ENCODE measurements at places on chromosomes 6 and 20.

DNA sequence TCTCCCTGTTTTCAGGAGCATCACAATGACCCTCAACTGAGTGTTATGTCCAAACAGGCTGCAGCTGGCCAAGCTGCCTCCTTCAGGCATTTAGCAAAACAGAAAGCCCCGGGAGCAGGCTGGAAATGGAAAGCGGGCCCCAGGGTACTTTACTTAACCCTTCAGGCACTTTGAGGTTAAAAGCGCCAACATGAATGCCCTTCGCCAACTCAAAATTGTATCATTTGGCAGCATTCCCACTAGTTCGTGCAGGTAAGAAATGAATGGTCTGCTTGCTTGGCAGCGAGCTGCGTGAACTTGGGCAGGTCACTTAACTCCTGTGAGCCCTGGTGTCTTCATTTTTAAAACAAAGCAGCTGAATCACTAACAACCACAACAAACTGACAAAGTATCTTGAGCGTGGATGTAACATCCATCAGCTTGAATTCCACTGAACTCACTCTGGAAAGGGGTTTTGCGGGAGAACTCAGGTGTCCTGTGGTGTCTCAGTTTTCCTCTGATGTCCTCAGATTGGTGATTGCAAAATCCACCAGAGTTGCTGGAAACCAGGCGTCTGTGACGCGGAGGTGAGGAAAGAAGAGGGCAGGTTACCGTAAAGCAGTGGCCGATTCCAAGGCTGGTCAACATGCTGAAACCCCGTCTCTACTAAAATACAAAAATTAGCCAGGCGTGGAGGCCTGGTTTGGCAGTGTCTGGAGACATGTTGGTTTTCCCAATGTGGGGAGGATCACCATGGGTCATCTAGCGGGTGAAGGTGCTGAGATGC lies 118.8 kb upstream of the ZNF217 start:
- DNase-seq, result no peak

DNA sequence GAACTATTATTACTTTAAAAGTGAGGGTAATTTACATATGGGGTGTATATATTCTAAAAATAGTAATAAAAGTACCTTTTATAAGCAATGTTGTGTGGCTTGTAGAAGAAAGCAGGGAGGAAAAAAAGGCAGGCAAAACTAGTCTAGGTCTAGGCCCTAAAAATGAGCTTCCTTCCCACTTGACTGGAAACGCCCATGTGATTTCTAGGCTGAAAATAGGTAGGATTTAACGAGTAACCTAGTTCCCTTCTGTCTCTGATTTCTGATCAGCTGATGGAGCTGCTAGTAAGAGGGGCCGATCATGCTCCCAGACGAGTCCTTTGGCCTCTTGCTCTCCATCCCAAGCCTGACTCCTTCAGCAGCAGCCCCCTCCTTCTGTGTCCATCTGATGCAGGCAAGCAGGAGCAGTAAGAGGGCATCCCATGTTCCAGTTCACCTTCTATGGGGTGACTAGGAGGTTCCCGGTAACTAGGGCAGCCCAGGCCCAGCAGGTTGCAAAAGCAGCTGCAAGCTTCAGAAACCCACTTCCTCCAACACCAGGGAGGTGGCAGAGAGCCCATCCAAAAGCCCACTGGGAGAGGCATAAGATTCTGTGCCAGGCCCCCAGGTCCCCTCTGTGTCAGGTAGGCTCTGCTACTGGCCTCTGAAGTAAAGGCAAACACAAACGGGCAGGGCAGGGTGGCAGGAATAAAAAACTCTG lies 24.4 kb downstream of the TBC1D20 start:
- no peak for DNase-seq

DNA sequence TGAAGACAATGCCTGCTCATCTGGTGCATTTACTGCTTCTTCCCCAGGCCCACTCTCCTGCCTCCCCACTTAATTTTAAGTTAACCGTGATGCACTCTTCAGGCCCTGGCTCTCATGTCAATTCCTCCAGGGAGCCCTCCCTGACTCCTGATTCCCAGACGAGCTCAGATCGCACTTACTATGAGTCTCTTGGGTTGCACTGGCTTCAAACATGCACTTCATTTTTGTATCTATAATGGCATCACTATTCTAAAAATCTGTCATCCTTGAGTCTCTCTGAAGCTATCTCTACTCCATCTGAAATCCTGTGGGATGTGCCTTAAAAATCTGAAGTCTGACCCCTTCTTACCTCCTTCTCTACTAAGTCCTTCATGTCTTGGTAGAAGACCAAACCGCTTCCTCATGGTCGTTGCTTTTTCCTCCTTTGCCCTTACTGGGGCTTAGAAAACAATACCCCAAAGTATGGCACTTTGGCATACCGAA lies 24.7 kb downstream of the COX4I2 start:
- DNase-seq, result no peak

- no peak for DNase-seq
Measured at GRCh38 chr6:63732336-63732735, 96.7 kb downstream of the PHF3 start.

DNA sequence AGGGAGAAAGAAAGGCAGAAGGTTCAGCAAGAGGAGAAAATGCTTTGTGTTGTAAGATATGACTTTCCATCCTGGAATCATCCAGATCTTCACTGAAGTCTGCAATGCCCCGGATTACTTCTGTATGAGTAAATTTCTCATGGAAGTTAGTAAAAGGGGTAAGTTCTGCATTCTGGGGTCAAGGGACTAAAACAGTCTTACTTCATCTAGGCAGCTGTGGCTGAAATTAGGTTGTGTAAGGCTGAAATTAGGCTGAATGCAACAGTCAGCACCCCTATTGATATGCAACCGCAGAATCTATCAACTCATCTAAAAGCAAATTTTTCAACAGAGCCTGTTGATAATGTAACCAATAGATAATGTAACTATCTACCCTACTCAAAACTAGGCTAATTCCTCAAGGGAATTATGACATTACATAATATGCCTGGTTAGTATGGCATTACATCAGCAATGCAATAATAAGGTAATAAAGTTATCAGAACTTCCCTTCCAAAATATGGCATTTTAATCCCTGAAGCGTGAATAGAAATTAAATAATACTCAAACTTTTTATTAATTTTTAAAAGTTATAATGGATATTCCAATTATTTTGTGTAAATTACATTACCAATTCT lies 671.7 kb upstream of the CITED2 start:
- DNase-seq, result no peak
